ENCODE measurements at places on chromosomes 4 and X. TPM values are rescaled to one million over a fixed set of nuclear protein-coding genes. Genes with fewer than 3 reads are reported as not detected.

The FGF13 gene
- total RNA-seq: 0.47 TPM

The IBSP gene
- not detected for total RNA-seq

DNA sequence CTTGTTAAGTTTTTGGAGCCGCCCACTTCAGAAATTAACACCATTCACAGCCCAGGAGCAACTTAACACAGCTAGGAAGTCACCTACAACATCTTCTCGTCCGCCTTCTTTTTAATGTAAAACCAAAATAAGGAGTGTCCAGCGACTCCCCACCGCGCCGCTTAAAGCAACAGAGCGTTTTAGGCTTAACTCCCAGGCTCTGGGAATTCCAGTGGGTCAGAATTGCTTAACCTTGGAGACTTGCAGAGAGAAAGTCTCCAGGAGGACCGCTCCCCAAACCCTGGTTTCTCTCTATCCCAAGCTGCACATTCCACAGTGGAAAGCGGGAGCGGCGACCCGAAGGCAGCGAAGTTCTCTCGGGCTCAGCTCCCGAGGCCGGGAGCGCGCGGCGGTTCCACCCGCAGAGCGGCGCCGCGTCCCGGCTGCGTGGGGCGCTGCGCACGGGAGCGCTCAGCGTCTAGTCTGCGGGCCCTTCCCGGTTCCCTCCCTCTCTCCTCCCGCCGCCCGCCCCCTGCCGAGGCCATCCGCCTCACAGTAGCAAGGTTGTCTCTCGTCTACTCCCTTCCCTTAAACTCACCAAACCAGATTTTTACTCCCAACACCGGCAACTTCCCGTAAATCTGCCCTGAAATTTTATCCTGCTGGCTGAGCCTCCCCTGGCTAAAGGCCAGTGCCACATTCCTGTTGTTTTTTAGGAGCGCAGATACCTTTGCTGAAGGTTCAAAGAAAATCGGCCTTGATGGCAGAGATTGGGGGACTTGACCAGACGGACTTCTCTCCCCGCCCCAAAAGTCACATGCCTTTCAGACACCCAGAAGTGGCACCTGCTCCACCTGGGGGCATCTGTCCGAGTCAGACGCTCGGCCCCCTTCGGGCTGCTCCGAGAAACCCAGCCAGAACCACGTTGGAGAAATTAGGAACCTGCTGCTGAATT is at the start of gene RBM47:
Gene RBM47, minus strand, starts transcription at position 464 of the 934 bp plus-strand sequence. CDS start 190,971 bp downstream, outside the sequence.
- peak; percentile 86 for DNase-seq

DNA sequence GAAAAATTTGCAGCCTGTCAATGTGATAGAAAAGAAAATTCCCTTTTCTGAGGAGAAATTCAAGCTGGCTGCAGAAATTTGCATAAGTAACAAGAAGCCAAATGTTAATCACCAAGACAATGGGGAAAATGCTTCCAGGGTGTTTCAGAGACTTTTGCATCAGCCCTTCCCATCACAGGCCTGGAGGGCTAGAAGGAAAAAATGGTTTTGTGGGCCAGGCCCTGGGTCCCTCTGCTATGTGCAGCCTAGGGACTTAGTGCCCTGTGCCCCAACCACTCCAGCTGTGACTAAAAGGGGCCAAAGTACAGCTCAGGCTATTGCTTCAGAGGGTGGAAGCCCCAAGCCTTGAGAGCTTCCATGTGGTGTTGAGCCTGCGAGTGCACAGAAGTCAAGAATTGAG is 23.9 kb downstream of the ZNF275 start:
- DNase-seq: no peak

The ETDB gene
- not detected for total RNA-seq

The FATE1 gene
- total RNA-seq: not detected

DNA sequence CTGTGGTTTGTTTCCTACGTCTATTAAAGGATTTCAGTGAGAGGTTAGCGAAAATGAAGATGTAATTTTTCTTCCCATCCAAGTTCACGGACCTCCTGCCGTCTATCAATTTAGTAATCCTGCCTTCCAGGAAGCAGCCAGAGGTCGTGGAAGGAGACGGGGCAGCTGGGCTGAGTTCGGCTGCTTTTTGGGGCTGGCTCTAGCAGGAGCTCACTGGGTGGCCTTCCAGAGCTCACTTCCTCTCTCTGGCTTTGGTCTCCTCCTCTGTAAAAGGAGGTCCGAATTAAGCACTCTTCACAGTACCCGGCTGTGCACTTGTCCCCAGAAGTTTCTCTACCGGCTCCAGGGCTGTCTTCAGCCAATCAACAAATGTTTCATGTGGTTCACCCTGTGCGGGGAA is 295.4 kb downstream of the BCOR start:
- no peak for DNase-seq

- peak; percentile 89 for DNase-seq
These were observed 98.8 kb downstream of the ANXA3 start for GRCh38 chr4:78650106-78651024.

DNA sequence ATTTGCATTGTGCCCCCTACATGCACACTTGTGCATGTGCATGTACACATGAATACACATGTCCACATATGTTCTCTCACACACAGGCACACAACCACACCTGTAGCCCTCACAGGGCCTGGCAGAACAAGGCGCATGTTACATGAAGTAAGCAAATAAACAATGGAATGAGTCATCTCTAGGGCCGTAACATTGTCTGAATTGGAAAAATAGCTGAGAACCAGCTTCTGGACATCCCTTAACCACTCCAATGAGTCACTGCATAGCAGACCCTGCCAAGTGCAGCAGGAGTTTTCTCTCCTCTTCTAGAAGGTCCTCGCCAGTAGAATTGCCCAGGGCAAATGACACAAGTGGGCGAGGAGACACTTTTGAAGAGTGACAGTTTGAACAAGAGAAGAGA is 66.1 kb downstream of the MAGEA10 start:
- DNase-seq: peak; percentile 51

The ETNPPL gene
- total RNA-seq: not detected

- peak; percentile 49 for DNase-seq
These were observed 104.4 kb upstream of the ARHGAP24 start for GRCh38 chr4:85370400-85371032.

DNA sequence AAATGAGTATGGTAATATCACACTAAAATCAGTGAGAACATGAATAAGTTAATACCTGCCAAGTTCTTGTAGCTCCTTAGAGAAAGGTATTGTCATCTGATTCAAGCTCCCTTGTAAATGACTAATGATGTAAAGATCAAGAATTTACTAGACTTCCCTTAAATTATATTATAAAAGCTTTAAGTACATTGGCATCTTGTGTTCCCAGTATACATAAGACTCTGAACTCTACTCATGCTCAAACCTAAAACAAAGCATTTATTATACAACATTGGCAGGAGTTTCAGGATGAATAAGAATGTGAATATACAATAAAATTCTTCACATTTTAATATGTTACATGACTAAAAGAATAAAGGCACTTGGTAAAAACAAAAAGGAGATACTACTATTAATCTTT is 126.8 kb upstream of the UNC5C start:
- peak; percentile 47 for DNase-seq

GRCh38 chr4:14054391-14054790 is 426.9 kb upstream of the BOD1L1 start:
- DNase-seq: no peak

GRCh38 chr4:152807294-152807829 is 27.6 kb downstream of the ARFIP1 start:
- peak; percentile 45 for DNase-seq

DNA sequence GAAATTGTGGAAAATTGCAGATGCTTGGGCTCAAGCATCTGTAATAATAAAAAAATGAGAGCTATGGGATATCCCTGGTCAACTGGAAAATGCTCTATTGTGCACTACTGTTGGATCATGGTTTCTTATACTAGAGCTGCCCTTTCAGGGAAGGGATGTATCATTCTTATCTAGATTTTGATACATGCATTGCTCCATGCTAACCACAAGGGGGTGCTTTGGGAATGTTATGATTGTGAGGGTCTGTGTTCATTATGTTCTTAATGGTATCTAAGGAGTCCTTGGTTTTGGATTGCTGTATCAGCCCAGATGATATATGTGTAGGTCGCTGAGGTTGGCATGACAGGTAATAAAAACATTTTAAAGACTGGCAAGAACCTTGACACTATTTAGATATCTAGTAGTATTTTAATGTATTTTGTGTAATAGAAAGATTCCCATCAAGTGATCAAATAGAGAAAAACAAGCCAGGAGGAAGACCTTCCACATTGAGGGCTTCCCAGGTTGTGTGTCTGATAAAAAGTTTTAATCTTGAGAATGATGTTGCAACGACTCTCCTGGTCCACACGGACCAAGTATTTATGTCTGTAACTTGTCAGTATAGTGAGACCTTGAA is 49.2 kb upstream of the TLR2 start:
- peak; percentile 48 for DNase-seq

The FRMPD3 gene
- 0.04 TPM for total RNA-seq

The HSD17B13 gene
- total RNA-seq: not detected

The HTN1 gene
- not detected for total RNA-seq

The LIMCH1 gene
- total RNA-seq: 19.7 TPM

- no peak for DNase-seq
These were observed 119.7 kb downstream of the SHOX start for GRCh38 chrX:750263-750662.

The ZNF157 gene
- 0.07 TPM for total RNA-seq

- no peak for DNase-seq
These were observed 91.7 kb downstream of the CORIN start for GRCh38 chr4:47746122-47746521.

The S100P gene
- total RNA-seq: 59.8 TPM

The GPM6B gene
- total RNA-seq: 0.98 TPM

- DNase-seq: peak; percentile 35
These were observed 1735.1 kb downstream of the PCDH7 start for GRCh38 chr4:32455231-32455630.

DNA sequence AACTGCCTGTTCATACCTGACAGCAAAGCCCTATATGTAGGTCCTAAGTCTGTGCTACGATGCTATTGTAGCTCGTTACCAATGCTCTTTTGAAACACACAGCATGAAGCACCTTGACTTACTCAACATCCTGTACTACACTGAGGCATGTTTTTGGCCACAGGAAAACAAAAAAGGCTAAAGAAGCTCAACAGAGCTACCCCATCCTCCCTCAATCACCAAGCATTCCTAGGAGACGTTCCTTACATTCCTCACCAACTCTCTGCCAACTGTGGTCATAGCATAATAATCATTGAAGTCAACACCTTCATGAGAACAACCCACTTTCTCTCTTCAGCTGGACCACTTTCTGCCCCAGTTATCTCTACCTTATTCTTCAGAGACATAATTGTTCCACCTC is 73.7 kb upstream of the SLC25A43 start:
- DNase-seq: no peak

The NLRP2B gene
- total RNA-seq: not detected

DNA sequence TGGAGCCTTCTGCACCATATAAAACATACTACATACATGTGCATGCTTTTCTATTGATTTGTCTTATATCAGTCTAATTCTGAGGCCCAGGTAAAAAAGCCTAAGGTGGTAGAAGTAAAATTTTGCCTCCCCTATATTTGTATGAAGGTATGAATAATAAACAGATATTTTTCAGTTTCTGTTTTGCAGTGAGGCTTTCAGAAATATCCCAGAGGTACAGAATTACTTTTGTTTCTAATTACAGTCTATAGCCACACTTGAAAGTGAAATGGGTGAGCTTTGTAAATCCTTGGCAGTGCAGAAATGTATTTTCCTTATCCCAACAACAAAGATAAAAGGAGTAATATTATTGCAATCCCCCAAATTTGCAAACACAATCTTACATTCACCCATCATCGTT is 59.5 kb downstream of the DDX60 start:
- DNase-seq: no peak

- peak; percentile 83 for DNase-seq
These were observed 30.5 kb upstream of the TEX13C start for GRCh38 chrX:125289209-125289608.

- no peak for DNase-seq
These were observed 61.2 kb downstream of the TRIM2 start for GRCh38 chr4:153265306-153266047.

The MAGEA3 gene
- total RNA-seq: 3.0 TPM

GRCh38 chr4:144785961-144786360 is 140.0 kb downstream of the HHIP start:
- DNase-seq: no peak

The ARMCX6 gene
- 33.7 TPM for total RNA-seq

The NRK gene
- total RNA-seq: 0.73 TPM

DNA sequence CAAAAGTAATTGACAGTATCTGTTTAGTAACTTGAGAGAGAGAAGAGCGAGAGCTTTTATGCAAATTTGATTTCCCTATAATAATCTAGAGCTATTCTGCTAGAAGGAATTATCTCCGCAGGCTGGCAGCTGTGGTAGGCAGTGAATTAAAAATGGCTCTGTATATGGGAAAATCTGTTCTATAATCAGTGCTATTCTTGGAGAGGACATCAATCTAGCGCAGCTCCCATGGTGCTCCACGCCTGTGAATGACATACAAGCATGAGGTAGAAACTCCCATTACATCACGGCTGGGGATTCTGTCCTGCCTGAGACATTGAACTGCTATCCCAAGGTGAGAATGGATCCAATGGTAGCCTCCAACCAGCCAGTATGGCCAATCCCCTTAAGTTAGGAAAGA is 179.0 kb downstream of the DHX15 start:
- DNase-seq: no peak

DNA sequence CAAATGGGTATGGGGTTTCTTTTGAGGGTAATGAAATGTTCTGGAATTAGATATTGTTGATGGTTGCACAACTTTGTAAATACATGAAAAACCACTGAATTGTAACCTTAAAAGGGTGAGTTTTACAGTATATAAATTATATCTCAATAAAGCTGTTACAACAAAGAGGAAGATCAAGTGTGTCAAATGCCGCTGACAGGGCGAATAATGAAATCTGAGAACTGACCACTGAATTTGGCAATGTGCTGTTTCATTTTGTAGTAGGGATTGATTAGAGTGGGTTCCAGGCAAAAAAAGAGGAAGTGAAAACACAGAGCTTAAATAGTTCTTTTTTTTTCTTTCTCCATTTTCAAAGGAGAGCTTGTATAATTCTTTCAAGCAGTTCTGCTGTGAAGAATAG is 161.1 kb upstream of the NAP1L5 start:
- no peak for DNase-seq

- DNase-seq: peak; percentile 22
These were observed 123.7 kb downstream of the CBR4 start for GRCh38 chr4:168886351-168886750.

The DMP1 gene
- total RNA-seq: not detected

The AFAP1 gene
- 42.1 TPM for total RNA-seq

DNA sequence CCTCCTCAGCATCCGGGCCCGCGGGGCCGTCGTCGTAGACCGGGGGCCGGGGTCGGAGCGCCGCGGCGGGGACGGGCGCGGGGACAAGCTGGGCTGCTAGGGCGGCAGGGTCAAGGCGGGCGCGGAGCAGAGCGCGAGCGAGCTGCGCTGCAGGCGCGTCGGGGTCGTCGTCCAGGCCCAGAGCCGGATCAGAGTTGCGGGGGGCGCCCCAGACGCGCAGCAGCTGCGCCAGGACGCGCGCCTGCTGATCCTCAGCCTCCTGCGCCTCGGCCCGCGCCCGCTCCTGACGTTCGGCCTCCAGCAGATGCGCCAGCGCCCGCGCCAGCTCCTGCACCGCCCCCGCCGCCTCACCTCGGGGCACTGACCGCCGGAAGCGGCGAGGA is 3.5 kb downstream of the PCSK1N start:
- DNase-seq: no peak

DNA sequence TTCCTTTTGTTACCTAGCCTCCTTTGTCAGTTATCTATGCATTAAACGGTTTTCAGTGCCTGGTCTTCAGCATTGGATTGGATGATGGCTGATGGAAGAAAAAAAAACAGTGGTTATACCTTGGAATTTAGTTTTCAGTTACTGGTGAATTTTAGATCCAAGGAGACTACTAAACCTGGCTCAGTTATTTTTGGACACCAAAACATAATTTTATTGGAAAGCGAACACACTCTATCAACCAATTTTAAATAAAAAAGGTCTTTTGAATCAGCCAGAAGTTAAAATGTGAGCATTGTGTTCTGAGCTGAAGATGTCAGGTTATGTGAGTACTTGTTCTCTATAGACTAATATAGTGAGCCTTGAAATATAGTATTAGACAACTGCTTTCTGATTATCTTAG is 32.1 kb downstream of the FGF2 start:
- DNase-seq: no peak

Measured in PC-3 (cell line).